Activated effector memory CD4-positive, alpha-beta T cell treated with Interleukin-2 at 50 U/mL for 16 hours (primary cell): ENCODE measurements at places on chromosomes 6 and 20.

DNA sequence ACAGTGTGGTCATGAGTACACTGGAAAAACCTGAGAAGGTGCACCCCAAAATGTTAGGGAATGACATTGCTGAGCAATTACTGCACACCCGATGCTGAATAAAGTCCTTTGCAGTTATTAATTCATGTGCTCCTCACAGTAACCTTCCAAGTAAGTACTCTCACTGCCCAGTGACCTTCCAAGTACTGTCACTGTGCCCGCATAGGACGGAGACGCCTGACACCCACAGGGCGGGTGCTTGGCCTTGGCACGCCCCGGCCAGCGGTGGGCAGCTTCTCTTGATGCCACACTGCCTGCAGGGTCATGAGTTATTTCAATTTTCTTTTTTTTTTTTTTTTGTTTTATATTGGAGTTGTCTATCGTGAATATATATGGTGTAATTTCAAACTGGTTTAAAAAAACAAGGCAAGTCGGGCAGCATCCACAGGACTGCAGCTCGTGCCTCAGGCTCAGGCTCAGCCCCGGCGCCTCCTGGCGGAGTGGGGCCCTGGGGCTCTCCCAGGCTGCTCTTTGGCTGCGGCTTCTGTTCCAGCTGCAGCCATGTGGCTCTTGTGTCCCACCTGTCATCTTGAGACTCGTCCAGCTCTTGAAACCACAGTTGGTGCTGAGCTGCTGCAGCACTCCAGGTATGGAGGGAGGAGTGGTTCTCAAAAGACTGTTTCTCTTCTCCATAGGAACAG, 27.0 kb downstream of the PNLDC1 start:
- no peak for DNase-seq

- DNase-seq: no peak
Measured at GRCh38 chr6:160992061-160992979, 751 bp downstream of the MAP3K4 start.

DNA sequence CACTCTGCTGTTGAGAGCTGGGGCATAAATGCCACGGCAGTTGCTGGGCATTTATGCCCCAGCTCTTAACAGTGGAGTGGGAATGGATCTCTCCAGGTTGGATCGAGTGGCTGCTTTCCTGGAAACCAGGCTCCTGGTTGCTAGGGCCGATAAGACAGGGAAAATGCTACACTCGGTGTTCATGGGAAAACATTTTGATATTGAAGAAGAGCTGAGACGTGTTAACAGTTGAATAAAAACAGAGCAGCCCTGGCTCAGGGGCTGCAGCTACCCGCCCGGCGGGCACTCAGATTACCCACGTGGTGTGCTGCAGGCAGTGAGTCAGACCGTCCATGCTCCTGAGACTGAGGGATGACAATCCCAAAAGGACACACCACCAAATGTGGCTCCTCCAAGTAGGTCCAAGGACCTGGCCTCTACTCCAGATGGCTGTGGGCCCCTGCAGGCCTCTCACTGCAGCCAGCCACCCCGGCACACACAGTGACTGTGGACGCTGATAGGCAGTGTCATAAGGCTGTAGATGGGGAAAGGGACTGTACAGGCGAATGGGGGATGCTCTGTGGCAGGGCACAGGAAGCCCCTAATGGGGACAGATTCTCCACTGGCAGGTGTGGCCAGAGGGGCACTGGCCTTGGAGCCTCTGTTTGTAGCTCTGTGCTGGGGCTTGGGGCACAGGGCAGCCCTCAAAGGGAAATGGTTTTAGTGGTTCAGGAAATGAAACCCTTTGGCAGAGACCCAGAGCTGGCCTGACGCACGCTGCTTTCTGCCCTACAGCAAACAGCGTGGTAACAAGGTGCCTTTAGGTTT, 237.8 kb downstream of the LY86 start:
- DNase-seq: no peak

GRCh38 chr20:31927627-31928159, 24.2 kb downstream of the PDRG1 start:
- DNase-seq: no peak

- DNase-seq: no peak
Measured at GRCh38 chr6:227074-227782, 65.1 kb upstream of the DUSP22 start.

DNA sequence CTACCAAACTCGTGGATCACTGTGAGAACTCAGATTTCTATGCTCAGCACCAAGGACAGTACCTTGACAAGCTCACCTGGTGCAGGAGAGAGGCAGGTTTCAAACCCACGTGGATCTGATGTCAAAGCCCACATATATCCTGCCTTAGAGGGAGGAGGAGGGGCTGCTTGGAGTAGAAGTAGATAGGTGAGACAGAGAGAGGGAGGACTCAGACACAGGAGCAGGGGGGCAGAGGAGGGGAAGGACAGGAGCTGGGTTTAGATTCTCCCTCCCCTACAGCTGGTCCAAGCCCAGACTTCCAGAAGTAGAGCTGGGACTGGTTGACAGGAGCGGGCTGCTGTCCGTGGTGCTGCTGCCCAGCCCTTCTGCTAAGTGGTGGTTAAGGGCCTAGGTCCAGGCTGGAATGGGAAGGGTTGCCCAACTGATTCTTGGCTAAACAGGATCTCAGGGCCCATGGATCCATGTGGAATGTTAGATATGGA, 77.5 kb downstream of the CDH22 start:
- DNase-seq: no peak

DNA sequence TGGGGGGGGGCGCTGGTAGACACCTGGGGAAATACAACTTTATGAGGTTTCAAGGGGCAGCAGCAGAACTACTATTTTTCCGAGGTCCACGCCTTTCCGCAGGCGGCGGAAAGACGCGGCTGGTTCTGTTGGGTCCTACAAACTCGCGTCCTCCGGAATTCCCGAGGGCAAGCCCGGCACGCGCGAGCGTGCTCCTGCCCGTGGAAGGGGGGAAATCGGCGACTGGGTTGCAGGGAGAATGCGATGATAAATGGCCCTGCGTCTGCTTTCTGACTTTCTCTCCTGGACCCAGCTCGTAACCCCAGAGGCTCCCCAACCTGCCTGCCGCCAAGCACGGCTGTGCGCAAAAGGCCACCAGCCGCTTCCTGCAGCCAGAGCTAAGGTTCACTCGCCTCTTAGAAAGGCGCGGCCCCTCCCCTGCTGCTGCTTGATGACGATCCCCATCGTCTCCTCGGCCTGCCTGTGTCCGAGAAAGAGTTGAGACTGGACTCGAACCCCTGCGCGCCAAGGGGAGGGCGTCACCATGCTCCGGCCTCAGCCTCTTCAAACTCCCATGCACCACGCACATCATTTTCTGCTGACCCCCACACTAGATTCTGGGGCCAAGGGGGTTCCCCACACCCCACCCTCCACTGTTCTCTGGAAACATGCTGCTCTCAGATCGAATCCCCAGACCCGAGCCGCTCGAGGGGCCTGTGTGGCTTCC, 6.7 kb downstream of the FOXA2 start:
- no peak for DNase-seq

DNA sequence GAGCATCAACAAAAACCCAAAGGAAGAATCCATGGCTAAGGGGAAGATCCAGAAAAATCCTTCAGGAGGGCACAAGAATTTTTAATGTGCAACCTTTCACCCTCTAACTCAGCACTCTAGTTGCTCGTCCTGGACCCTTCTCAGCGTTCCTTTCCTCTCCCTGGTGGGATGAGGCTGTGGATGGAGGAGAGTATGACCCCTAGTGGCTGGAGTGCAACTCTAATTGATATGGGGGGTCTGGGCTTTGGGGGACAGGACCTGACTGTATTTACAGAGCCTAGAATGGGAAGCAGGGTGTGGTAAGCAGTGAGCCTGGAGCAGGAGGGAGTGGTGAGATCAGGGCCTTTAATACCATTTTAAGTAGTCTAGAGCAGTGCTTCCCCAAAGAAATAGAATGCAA, 83.9 kb upstream of the CEP85L start:
- no peak for DNase-seq

- no peak for DNase-seq
Measured at GRCh38 chr6:21413428-21413827, 180.1 kb upstream of the SOX4 start.

DNA sequence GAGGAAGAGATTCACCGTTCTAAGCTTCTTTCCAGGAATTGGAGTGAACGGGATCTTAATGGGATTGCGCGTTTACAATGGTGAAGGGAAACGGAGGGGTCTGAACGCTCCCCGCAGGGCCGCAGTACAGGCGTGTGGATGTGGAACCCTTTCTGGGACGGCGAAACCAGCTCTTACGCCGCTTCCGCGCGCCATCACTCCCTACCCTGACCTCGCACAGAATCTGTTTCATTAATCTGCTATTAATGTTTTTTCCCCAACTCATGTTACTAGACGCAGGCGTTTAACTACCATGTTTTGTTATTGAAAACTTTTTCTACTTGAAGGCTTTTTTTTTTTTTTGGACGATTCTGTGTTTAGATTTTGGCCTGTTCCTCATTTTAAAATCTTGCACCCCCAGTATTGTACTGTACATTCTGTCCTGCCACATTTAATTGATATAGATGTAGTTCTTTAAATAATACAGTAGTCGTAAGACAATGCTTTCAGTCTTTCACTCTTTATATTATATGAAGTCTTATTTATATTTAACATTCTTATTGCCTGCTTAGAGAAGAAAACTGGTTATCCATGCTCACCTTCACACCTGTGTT, 696 bp upstream of the SUPT3H start:
- DNase-seq: no peak

DNA sequence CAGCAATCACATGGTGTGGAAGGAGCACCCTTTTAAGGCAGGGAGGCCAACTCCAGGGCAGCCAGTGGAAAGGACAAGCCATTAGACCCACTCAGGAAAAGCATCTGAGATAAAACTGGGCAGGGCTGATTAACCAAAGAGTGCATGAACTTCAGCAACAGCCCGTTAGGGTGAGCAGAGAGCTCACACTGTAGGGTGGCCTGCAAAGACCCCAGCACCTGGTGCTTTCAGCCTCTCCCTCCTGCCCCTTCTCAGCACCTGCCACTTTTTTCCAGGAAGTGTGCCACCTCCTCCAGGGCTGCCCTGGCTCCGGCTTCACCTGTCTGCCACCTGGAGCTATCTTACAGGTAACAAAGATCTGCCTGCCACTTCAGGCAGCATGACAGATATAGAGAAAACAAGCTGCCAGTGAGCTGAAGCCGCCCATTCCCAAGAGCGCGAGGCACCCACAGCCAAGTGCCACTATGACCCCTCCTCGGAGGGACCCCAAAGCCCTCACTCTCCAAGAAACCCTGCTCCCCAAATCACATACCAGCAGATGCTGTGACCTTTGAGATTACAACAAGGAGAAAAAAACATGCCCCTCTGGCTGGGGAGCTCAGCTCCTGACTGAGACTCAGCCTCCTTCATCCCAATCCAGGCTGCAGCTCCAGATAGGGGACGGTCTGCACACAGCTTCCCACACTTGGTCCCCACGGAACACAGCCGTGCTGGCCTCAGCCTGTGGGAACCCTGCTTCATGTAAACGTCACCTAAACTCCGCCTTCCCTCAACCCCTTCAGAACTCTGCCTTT, 71.2 kb downstream of the ABHD12 start:
- no peak for DNase-seq

GRCh38 chr6:38221251-38221650, 401.7 kb downstream of the ZFAND3 start:
- no peak for DNase-seq

DNA sequence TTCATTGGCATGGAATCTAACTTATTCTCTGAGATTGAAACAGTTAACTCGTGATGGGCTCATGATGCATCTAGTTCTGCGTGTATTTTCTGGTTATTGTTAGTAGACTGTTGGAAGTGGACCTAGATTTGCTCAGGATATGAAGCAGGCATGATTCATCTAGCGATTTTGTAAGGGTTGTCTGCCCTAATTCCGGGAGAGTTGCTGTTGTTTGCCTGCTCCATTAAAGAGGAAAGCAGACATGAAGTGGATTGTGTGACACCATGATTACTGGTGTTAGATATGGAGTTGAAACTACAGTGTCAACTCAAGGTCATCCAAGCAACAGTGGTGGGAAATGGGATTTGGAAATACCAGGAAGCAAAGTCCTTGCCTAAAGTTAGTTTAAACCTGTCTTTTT, 41.0 kb downstream of the SOX4 start:
- DNase-seq: no peak

DNA sequence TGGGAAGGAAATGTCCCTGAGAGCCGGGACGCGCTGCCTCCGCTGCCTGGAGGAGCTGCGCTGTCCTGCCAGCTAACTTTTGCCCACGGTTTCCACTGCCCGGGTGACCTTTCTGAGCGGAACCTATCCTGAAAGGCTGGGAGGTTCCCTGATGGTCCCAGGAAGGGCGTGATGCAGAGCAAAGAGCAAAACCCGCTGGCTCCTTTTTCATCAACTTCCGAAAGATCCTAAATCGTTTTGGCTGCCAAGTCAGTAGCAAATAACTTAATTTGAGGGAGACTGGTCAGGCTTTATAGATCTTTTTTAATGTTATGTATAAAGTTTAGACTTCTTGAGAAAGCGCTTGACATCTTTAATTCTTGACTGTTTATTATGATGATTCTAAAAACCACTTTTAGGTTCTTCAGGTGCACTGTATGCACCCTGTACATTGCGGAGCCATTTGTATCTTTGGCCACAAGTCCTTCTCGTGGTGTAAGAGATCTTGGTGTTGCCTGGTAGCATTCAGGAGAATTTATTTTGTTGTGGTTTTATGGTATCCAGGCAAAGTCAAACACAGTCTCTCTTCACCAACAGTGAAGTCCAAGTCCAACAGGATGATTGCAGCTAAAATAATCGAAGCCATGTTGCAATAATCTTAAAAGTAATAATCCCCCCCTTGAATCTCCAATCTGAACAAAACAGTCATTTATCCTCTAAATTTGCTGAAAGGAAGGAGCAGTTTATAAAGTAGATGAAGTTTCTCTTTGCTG, at the start of gene SYNE1:
SYNE1 (minus strand) TSS at position 67 of the 752 bp plus-strand sequence. CDS start 9,031 bp downstream, outside the sequence.
- DNase-seq: no peak

GRCh38 chr6:96649926-96650325, 87.0 kb downstream of the FHL5 start:
- DNase-seq: no peak

DNA sequence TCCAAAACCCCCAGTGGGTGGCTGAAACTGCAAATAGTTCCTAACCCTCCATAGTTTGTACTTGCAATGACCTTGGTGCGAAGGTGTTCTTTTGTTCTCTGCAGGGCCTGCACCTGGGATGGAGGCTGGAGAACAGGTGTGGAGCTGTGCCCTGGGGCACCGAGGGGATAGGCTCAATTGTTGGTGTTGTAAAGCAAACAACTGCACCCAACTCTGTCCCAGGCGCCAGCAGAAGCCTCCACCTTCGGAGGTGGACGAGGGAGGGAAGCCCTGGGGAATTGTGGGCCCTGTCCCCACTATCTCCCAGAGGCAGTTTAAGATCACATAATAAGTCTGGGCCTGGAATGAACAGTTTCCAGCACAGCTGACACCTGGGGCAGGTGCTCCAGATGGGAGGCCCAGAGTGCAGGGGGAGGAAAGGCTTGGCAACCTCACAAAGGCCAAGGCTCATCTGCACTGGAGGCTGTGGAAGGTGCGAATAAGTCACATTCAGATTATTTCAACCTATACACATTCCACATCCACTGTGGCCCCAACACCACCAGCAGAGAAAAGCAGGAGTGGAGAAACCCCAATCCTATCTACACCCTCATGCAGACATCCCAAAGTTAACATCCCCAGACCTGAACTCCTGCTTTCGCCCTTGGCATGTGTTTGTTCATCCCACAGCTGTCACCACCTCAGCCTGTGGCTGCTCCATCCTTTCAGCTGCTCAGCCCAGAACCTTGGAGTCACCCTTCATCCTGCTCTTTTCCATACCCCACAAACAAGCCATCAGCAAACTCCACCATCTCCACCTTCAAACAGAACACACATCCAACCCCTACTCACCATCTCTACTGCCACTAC, 12.3 kb upstream of the CBFA2T2 start:
- DNase-seq: no peak
